ENCODE measurements at places on chromosomes 11 and 22. TPM values are rescaled to one million over a fixed set of nuclear protein-coding genes. Genes with fewer than 3 reads are reported as not detected.

- no peak for DNase-seq
Observed at GRCh38 chr11:65790104-65790901, 3.4 kb downstream of the OVOL1 start.

DNA sequence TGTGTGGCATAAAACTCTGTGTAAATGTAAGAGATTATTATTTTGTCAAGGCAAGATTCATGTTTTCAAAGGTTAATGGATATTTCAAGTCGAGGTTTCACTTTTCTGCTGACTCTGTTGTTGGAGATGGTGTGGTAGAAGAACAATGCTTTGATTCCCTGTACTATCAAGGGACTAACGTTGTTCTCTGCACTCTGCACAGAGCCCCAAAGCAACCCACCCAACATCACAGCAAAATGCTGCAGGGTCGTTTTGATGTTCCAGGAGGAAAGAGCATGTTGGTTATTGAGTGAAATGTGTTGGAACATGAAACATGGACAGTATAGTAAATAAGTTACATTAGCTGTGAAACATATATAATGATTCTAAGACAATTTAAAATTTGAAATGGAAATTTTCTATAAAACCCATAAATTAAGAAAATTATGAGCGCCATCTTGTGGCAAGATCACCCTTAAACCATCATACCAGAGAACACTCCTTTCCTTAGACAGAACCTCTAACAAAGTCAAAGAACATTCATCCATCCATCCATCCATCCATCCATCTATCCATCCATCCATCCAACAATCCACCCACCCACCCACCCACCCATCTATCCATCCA, 164.4 kb upstream of the ZBED5 start:
- peak; percentile 29 for DNase-seq

GRCh38 chr11:17811352-17811751, 76.8 kb downstream of the KCNC1 start:
- no peak for DNase-seq

DNA sequence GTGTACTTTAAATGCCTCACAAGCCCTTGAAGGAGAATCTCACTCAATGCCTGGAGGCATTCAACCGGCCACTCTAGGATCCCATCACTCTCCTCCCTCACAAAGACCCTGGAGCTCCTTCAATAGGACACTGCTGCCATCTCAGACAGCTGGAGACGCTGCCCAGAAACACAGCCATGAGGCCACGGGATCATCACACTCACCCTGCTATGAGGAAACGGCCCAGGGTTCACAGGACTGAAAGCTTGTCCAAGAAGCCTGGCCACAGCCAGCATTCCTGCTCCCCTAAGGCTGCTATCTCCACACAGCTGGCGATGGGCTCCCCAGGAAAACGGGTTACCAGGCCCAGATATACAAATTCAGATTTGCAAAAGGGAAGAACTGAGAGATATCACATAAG, 13.2 kb downstream of the CARS1 start:
- no peak for DNase-seq

DNA sequence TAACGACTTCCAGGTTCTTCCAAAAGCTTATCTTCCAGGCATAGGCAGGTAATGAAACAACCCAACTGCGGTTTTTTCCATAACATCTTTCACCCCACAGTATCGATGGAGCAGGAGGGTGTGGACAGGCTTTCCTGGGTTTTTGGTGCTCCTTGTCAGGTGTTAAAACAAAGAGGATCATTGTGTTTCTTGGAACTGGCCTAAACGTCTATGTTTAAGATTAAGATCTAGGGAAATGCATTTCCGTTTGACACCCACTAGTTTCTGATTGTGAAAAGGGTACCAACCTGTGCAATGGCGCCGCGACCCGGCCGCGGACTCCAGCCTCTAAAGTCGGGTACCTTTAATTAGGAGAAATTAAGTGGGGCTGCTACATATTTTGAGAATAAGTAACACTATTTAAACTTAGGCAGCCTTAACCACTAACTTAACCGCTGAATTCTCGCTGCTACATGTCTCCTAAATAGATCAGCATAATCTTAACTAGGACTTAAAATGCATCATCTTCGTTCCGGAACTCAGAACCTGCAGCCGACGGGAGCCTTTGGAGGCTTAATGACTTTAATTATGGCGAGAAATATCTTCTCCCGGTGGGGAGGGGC, 31.5 kb downstream of the C22orf31 start:
- DNase-seq: no peak

DNA sequence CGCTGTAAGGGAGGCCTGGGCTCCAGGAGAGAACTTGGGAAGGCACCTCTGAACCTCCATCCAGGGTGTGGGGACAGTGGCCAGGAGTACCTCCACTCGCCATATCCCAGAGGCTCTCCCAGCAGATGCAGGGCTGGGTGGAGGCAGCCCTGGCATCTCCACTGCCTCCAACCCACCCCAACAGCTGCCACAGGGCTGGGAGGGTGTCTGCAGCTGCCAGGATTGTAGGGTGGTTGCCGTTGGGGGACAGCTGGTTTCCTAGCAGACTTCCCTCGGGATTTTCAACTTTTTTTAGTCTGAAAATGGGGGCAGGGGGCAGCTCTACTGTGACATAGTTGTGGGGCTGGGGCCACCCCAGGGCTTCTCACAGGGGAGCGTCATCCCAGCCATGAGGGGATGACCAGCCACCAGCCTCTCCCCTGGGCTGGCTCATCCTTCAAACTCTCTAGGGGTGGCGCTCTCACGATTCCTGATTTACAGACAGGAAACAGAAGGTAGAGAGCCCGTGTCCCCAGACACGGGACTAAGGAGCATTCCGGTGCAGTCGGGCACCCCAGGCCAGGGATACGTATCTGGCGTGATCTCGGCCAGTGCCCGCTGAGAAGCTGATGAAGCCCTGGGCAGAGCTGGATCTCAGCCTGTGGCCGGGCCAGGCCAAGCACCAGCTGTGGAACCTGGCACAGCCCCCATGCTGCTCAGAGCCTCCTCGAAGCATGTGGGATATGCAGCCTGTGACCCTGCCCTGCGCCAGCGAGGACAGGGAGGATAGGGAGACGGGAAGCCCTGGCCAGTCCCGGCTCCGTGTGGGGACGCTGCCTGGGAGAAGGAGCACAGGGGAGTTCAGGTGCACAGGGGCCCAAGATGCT, 9.9 kb downstream of the PRR5 start:
- DNase-seq: no peak

- no peak for DNase-seq
Observed at GRCh38 chr22:49468487-49469198, 359.0 kb downstream of the BRD1 start.

DNA sequence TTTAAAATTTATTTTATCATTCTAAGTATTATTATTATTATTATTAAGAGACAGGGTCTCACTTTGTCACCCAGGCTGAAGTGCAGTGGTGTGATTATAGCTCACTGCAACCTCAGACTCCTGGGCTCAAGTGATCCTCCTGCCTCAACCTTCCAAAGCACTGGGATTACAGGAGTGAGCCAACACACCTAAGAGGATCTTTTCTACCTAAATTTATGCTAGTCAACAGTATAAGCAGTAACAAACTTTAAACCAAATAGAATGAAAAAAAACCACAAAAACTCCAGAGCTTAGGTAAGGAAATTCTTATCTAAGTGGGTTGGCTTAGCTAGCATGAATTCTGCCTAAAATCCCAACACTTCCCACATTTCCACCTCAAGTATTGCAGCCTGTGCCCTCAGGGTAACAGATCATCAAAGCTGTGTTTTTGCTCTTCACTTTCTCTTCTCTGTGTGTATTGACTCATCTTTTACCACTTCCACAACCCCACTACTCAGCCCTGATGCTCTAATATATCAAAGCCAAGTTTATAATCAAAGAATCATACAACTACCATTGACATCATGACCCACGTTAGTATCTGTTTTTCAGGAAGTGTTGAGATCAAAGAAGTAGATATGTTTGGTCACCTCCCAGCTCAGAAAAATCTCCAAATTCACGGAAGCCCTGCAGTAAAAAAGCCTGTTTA, 93.7 kb upstream of the SPON1 start:
- no peak for DNase-seq

DNA sequence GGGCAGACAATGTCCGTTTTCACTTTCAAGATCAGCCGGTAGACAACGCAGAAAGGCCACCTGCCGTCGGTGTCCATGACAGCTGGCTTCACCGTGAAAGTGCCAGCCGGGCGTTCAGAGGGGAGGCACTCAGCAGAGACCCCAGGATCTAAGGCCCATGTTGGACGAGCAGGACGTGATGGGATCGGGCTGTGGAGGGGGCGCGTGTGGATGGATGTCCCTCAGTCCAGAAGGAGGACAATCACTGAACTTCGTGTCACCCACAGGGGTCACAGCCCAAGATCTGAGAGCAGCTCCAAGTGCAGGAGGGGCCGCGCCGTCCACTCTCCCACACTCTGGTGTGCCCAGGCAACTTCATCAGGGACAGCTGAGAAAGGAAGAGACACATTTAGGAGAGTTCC, 164.4 kb downstream of the BRD1 start:
- no peak for DNase-seq

GRCh38 chr22:41524251-41524661, 20.0 kb downstream of the POLR3H start:
- peak; percentile 29 for DNase-seq

DNA sequence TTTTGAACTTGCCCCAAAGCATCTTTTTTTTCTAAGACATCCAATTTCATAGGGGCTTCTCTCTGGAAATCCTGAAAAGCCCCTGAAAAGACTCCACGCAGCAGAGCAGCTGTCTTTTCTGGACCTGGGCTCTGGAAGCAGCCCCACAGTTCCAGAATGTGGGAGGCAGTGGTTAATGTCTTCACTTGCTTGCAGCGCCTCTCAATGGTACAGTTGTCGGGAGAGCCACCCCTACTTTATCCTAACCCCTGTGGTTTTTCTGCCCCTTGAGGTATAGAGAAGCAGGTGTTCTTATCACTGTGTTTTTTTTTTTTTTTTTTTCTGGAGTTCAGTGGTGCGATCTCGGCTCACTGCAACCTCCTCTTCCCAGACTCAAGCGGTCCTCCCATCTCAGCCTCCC, 83.4 kb upstream of the SORL1-AS1 start:
- no peak for DNase-seq

DNA sequence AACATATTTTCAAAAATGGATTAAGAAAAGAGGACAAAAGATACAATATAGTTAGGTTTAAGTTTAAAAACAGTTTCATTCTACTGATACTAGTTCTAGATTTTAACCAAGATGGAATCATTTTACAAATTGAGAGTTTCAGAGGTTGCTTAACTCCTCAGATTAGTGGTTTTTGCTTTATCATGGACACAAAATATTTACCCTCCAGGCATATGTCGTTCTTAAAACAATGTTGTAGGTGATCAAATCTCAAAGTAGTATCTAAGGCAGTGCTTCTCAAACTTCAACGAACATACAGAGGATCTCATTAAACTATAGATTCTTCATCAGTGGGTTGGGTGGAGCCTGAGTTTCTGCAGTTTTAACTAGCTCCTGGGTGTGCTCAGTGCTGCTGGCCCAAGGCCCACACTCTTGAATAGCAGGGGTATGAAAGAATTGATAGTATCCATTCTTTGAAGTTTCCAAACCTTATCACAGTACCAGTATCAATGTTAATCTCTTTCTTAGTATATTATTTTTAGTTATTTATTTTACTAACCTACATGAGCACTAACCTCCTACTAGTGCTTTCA, 48.0 kb downstream of the YAP1 start:
- no peak for DNase-seq

DNA sequence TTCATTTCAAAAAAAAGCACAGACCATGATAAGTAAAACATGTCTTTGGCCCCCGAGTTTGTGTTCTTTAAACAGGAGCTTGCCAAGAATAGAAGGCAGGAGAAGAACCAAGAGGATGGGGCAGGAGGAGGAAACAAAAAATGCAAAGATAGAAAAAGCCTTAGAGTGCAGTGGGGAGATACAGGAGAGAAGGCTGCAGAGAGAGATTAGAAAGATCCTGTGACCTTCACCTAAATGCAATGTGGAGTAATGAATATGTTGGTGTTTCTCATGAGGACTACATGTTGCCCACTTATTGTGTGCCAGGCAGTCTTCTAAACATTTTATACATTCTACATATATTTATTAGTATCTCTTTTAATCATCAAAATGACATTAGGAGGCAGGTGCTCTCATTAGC, 2.3 kb upstream of the APLNR start:
- DNase-seq: no peak

- no peak for DNase-seq
Observed at GRCh38 chr22:23067023-23067650, 3.2 kb upstream of the GNAZ start.

GRCh38 chr11:1051356-1052132, 15.0 kb upstream of the MUC6 start:
- no peak for DNase-seq

DNA sequence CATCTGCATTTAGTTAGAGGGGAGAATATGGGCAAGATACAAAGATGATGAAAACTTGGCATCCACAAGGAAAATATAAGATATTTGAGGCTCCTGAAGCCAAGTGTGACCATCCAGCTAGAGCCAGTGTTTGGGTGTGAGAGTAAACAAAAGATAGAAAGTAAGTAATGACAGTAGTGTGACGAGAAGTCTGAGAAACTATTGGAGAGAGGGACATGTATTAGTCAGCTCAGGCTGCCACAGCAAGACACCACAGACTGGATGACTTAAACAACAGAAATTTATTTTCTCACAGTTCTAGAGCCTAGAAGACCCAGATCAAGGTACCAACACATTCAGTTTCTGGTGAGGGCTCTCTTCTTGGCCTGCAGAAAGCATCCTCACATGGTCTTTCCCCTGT, 6.4 kb upstream of the CCKBR start:
- no peak for DNase-seq

- DNase-seq: no peak
Observed at GRCh38 chr11:44849424-44849823, 101.3 kb downstream of the TP53I11 start.

GRCh38 chr11:120578596-120579154, 67.1 kb downstream of the GRIK4 start:
- no peak for DNase-seq

DNA sequence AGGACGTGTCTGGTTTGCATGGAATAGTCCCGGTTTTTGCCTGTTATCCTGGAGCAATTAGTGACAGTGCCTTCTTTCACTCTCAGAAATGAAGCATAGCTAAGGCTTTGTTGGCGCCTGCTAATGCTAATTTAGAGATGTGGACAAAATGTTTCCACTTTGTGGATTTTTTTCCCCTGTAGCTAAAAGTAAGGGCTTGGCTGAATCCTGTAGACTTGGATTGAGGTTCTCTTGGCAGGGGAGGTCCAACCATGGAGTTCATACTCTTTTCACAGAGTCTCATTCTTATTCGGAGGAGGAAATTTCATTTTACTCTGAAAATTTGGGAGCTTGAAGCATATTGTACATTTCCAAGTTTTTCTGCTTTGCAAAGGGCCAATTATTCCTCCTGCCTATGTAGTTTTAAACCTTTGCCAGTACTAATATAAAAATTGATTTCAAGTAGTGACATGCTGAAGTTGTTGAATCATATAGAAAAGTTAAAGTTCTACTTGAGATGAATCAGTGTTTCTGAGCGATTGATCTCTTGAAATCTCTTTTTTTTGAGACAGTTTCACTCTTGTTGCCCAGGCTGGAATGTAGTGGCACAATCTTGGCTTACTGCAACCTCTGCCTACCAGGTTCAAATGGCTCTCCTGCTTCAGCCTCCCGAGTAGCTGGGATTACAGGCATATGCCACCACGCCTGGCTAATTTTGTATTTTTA, 20.0 kb downstream of the PPFIA1 start:
- no peak for DNase-seq

The SERPINH1 gene
- total RNA-seq: 409 TPM

The OR51B2 gene
- total RNA-seq: not detected

The HEPHL1 gene
- not detected for total RNA-seq

The SLC35E4 gene
- 15.3 TPM for total RNA-seq

The LARGE2 gene
- total RNA-seq: not detected

The UBASH3B gene
- 38.1 TPM for total RNA-seq

The ARCN1 gene
- total RNA-seq: 168 TPM

The PMM1 gene
- total RNA-seq: 12.8 TPM
